ENCODE measurements at places on chromosomes 6 and 20. TPM values are rescaled to one million over a fixed set of nuclear protein-coding genes. Genes with fewer than 3 reads are reported as not detected.

Gene SLC17A2
- not detected for total RNA-seq

Gene HCRTR2
- not detected for total RNA-seq

Gene NHSL1
- 23.1 TPM for total RNA-seq

Gene MROH8
- total RNA-seq, result 0.89 TPM

Gene PAX1
- not detected for total RNA-seq

Gene ARMC12
- 1.4 TPM for total RNA-seq

Gene MAD2L1BP
- total RNA-seq, result 31.6 TPM

Gene CENPW
- total RNA-seq, result 85.1 TPM

Gene OOEP
- 0.87 TPM for total RNA-seq

Gene IBTK
- 20.4 TPM for total RNA-seq

Gene TM9SF4
- total RNA-seq, result 44.8 TPM

DNA sequence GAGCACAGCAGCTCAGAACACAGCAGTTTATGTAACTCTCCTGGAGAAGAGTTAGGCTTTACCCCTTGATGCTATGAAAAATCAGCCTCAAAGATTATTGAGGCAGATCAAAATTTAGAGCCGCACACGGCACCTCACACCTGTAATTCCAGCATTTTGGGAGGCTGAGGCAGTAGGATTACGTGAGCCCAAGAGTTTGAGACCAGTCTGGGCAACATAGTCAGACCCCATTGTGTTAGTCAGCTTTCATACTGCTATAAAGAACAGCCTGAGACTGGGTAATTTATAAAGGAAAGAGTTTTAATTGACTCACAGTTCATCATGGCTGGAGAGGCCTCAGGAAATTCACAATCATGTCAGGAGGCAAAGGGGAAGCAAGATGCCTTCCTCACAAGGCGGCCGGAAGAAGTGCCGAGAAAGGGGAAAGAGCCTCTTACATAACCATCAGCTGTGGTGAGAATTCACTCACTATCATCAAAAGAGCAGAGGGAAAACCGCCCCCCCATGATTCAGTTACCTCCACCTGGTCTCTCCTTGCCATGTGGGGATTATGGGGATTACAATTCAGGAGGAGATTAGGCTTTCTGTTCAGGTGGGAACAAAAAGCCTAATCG lies 87.7 kb downstream of the SGK1 start:
- no peak for DNase-seq

- DNase-seq, result no peak
Observed at GRCh38 chr20:64090165-64090564, 6.0 kb upstream of the LKAAEAR1 start.

- no peak for DNase-seq
Observed at GRCh38 chr20:43458422-43458924, 777 bp downstream of the SRSF6 start.

- no peak for DNase-seq
Observed at GRCh38 chr6:34671801-34672656, 24.5 kb downstream of the ILRUN start.

DNA sequence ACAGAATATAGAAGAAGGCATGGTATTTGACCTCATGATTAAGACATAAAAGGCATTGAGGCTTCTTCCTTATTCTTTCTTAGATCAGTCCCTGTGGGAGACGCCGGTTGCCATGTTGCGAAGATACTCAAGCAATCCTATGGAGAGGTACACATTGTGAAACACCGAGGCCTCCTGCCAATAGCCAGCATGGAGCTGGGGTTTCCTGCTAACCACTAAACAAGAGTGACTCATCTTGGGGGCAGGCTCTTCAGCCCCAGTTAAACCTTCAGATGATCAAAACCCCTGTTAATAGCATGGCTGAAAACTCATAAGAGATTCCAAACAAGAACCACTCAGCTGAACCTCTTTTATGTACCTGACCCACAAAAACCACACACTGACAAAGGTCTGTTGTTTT lies 478.8 kb downstream of the CD83 start:
- DNase-seq, result no peak

GRCh38 chr6:154258064-154258757 lies 98.4 kb downstream of the IPCEF1 start:
- DNase-seq, result no peak

GRCh38 chr6:99334526-99335127 lies 14.8 kb downstream of the FAXC start:
- no peak for DNase-seq

DNA sequence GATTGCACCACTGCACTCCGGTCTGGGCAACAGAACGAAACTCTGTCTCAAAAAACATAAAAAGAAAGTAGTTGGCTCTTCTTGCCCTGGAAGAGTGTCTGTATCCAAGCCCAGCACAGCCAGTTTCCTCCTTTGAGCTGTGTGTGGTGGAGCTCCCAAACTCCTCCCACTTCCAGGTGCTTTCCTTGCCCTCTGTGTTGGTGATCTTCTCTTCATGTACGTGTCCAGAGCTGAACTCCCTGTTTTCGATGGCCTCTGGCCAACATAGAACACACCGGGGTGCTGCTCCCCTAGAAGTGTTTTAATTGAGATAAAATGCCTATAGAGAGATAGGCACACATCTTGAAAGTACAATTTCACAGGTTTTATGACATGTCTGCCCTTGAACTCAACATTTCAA lies 16.7 kb upstream of the SGK2 start:
- no peak for DNase-seq

DNA sequence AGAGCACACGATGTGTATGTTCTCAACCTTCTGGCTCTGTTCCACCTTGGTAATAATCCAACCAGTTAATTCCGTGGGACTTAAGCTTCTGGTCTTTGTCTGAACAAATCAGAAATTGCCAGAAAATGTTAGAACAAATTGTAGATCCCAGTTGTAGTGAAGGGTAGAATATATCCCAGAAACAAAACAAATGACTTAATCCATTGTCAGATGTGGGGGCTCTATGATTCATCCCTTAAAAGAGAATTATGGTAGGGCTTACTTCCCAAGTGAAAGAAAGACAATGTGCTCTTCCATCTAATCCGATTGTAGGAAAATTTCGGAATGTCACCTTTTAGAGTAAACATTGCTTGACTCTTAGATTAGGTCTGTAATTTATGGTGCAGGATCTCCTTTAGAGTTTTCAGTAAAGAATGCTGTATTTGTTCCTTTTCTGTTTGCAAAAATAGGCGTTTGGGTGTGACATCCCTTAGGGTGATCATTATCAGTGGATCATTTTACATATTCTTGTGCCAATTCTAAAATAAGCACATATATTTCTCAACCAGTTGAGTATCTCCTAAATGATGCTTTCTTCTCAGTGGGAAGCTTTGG lies 234.5 kb upstream of the ZNF217 start:
- DNase-seq, result no peak

- DNase-seq, result no peak
Observed at GRCh38 chr6:99485395-99485773, 29.8 kb downstream of the USP45 start.

DNA sequence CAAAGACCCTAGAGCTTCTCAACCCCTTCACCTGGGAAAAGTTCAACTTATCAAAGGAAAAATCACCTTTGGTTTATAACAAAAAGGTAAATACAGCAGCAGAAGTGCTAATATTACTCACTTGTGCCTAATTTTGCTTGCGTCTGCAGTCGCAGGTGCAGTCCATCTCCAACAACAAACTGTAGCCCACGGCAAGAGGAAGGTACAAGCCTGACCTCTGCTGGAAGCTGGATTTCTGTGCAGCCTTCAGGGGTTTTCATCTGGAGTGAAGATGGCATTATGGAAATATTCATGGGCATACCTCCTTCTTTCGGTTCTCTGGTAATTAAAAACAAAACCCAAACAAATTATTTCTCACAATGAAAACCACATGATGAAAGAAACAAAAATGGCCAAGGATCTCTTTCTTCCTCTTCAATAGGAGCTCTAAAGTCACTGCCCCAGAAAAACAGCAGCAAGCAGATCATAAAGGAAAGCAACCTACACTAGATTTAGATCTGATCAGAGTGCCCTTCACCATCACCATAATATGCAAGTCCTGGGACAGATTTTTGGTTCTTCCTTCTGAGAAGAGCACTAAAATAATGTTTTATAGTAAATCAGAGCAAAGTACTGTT lies 7.8 kb downstream of the UBE3D start:
- peak; percentile 43 for DNase-seq

- DNase-seq, result no peak
Observed at GRCh38 chr6:164034602-164035140, 620.2 kb downstream of the QKI start.

GRCh38 chr20:17725094-17725835 lies 25.5 kb downstream of the BANF2 start:
- DNase-seq, result no peak

- DNase-seq, result no peak
Observed at GRCh38 chr6:168887621-168888020, 366.0 kb downstream of the THBS2 start.

DNA sequence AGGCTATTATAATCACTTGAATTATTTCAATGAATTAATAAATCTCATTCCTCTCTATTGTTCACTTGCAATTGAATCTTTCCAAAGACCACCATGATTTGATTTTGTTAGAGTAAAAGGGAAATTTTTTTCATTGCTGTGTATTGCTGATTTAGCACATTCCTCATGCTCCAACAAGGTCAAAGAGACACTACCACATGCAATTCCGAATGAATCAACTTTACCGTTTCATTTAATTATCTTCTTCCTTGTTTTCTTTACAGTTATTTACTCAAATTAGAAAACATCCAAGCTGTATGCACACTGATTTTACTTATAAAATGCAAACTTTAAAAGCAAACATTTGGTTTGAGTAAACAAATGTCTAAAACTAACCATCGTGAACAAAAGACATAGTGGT lies 967 bp downstream of the KIAA0408 start:
- DNase-seq, result no peak

DNA sequence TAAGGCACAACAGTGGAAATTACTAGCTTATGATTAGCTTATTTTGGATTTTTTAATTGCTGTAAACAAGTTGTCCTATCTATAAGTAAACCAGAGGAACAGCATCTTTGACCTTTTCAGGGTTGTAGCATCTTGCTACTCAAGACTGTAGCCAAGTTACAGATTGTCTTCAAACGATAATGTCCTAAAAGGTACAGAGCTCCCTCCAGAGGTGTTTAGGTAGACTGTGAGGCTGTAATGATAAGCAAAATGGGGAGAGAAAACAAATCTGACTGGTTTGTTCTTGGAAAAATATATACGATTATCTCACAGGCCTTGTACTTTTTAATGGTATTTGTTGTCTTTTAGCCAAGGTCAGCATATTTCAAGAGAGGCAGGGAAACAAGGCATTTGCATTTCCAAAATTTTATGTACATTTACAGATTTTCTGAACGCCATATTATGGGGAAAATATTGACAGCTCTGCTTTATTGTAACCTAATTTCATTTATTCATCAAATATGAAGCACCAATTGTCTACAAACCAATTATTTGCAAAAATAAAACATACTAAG lies 273.4 kb downstream of the MEI4 start:
- no peak for DNase-seq

DNA sequence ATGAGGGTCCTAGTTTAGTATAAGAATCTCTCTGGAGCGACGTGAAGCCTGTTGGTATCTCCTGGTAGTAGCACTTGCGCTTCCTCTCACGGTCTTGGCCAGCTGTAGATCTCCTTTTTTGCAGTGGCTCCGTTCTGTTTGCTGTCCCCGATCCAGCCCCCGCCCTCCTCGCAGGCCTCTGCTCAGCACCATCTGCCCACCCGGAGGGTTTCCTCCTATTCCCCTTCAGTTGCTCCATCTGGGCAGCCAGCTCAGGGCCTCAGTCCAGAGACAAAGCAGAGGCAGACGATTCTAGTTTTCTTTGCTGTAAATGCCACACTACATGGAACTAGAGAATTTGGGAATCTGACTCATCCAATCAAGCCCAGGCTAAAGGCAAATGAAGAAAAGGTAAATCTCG lies 126.6 kb downstream of the TIAM2 start:
- DNase-seq, result peak; percentile 52

DNA sequence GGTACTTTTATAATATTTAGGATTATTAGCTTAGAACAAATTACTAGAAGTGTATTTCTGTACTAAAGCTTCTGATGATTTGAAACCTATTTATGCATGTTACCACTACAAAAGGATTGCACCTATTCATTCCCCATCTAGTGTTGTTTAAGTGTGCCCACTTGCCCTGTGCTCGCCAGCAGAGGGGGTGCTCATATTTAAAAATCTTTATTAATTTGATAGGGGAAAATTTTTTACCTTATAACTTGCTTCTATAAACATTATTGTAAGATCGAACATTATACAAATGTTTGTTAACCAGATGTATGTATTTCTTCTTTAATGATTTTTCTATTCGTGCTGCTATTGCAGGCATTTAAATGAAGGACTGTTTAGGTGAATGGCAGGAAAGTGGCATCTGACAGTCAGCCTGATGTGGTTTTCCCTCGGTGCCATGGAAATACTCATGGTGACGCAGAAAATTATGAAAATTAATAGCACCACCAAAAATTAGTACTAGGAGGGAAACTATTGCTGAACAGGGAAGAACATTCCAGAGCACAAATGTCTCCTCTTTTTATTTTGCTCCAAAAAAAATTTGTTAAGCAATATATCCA lies 44.1 kb upstream of the FNDC1 start:
- DNase-seq, result no peak

- no peak for DNase-seq
Observed at GRCh38 chr6:162119341-162119740, 608.2 kb downstream of the PRKN start.

DNA sequence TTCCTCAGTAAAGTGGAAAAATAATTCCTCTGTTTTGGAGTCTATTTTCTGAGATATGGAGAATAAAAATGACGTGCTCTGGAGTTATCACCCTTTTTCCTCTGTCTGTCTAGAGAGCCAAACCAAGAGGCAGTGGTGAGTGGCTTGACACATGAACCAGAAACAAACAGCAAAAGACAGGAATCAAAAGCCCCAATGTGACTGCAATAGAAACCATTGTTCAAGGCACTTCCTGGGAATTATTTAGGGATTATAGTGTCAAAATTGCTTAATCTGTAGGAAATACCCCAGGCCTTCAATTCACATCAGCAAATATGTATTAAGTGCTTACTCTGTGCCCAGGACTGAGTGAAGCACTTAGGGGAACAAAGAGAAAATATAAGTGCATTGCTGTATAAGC lies 560.4 kb upstream of the JAG1 start:
- no peak for DNase-seq

GRCh38 chr20:48283470-48284110 lies 498.3 kb upstream of the SULF2 start:
- DNase-seq, result no peak

DNA sequence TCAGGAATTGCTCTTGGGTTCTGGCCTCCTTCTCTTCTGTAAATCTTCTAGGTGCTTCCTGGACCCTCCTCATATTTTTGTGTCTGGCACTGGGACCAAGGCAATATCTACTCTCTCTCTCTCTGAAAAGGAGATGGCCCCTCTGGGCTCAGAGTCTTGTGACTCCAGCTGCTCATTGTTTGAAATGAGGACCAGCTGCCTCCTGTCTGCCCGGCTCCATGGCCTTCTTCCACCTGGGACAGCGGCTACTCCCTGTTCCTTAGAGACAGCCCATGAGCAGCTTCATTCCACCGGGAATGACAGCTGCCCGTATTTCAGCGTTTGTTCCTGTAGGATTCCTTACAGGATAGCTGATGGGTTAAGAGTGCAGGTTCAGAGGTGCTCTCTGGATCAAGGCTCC lies 2.9 kb downstream of the TGM3 start:
- DNase-seq, result no peak

Data from WTC11 (cell line).